ENCODE measurements at places on chromosomes 4 and X.

- no peak for DNase-seq
Measured at GRCh38 chrX:139008185-139008584, 296.7 kb upstream of the FGF13 start.

DNA sequence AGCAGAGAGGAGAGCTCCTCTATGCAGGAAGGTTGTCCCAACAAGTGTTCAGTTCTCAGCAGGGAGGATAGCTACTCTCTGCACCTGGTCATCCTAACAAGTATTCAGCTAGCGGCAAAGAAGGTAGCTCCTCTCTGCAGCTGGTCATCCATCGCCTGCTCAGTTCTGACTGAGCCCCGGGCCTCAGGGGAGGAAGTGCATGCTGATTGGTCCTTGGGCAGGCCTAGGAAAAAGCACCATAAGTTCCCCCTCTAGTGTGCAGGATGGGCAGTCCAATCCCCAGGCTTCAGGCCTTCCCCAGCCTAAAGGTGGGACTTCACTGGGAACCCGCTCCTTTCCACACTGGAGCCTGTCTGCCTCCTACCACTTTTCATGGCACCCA is 4.4 kb upstream of the FBXW7 start:
- no peak for DNase-seq

- no peak for DNase-seq
Measured at GRCh38 chrX:133364865-133365264, 50.4 kb downstream of the GPC4 start.

DNA sequence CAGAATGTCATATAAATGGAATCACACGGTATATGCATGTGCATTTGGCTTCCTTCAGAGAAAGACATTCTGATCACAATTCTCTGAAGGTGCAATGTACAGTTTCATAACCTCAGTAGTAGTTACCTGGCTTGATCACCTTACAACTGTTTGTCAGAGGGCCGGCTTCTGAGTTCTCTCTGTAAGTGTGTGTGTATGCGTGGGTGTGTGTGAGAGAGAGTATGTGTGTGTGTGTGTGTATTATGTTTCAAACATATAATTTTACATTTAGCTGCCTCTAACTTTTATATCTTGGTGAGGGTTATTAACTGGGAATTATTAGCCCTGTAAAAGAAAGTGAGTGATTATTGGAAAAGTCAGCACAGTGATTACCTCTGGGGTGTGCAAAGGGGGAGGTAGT is 8.0 kb upstream of the LOC101059915 start:
- DNase-seq: no peak

DNA sequence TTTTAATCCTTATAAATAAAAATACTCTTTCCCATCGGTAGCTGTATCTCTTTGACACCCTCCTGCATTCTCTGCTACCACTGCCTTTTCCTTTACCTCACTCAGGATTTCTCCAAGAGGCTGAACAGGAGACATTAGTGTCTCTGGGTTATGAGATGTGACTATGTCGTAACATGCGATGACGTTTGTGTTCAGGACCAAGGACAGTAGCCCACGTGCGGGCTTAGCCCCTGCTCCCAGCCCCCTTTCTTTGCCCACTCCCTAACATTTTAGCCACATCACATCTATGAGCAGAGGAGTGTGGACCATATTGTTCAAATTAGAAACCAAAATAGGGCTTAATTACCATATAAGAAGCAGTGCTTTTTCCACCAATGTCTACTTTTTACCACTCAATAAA is 369.3 kb downstream of the FBXW7 start:
- DNase-seq: no peak

DNA sequence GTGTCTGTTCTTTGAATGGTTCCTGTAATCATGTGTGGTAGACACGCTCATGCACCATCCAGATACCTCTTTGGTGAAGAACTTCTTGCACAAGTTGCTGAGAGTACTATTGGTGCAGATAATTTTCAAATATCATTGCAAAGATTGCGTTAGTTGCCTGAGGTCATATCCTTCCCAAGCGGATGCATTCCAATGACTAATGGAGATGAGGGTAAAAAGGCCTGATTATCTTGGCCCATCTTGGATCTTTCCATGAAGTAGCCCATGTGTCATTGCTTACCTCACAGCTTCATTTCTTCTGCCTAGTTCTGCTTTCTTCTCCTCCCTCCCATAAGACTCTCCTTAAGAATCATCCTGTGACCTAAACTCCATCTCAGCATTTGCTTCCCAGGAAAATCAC is 384.9 kb upstream of the CNKSR2 start:
- DNase-seq: no peak

GRCh38 chr4:135207531-135207930 is 1005.9 kb upstream of the PABPC4L start:
- no peak for DNase-seq

GRCh38 chr4:184384056-184384809 is 90.1 kb downstream of the IRF2 start:
- DNase-seq: no peak

- DNase-seq: no peak
Measured at GRCh38 chrX:30015440-30015839, 199.9 kb upstream of the MAGEB2 start.

GRCh38 chrX:70445951-70446350 is 1.3 kb downstream of the DLG3 start:
- DNase-seq: no peak

DNA sequence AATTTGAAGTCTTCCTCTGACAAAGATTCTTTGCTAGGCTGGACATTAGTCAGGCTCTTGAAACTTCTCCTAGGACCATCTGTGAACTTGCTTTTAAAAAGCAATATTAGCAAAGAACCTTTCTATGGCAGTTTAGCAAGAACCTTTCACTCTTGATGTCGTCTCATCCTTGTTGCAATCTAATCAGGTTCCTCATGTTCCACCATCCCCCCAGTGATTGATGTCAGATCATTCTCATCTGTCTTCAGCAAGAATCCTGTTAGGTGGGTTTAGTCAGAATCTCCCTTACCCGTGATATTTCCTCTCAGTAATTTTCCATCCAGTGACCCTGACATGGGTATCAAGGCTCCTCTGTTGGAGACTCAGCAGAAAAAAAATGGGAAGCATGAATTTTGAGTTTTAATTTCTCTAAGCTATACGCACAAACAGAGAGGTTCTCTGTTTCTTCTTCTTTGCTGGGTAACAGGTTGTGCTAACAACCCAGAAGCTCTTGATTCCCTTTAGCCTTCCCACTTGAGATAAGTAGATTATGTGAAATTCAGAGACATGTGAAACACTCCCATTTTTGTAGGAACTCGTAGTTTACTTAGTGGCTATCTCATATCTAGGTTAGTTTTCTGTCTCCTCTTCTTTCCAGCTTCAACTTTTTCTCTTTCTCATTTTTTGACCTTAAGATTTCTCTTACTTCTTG is 507.4 kb downstream of the C4orf33 start:
- no peak for DNase-seq

DNA sequence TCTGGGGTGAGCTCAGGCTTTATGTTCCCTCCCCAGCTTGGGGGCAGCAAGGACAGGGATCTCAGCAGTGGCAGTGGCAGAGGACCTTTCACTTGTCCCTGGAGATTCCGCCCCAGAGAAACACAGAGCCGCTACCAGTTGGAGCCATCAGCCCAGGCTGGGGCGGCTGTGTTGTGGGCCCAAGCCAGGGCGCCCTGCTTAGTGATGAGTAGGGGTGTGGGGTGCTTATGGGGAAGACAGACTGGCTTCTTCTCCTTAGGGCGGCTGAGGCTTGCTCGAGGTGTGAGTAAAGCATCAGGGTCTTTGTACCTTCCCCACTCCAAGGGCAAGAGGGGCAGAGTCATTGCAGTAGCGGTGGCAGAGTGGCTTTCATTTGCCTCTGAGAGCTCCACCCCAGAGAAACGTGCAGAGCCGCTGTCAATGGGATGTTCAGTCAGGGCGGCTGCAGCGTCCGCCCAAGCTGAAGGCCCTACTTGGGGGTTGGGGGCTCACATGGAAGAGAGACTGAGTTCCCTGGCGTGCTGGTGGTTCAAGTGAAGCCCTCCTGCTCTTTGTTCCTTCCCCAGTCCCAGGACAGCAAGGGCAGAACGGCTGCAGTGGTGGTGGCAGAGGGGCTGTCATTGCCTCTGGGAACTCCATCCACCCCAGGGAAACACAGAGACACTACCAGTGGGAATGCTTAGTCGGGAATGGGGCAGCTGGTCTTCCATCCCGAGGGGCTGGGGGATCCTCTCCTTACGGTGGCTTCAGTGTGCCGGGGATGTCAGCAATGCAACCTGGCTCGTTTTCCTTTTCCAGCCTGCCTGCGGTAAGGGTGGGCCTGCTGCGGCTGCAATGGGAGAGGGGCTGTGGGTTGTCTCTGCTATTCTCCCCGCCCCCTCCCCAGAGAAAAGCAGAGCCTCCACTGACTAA is 2142.5 kb upstream of the TENM3 start:
- no peak for DNase-seq

Measured in stimulated activated CD8-positive, alpha-beta memory T cell treated with anti-CD3 and anti-CD28 coated beads, Interleukin-4, amount 100 ng/mL, for 1 hour (primary cell).